ENCODE measurements at places on chromosomes 6 and 20.

- DNase-seq, result no peak
Observed at GRCh38 chr6:168226061-168226752, 93.4 kb downstream of the DACT2 start.

- DNase-seq, result no peak
Observed at GRCh38 chr20:36153736-36154699, 522 bp upstream of the EPB41L1 start.

DNA sequence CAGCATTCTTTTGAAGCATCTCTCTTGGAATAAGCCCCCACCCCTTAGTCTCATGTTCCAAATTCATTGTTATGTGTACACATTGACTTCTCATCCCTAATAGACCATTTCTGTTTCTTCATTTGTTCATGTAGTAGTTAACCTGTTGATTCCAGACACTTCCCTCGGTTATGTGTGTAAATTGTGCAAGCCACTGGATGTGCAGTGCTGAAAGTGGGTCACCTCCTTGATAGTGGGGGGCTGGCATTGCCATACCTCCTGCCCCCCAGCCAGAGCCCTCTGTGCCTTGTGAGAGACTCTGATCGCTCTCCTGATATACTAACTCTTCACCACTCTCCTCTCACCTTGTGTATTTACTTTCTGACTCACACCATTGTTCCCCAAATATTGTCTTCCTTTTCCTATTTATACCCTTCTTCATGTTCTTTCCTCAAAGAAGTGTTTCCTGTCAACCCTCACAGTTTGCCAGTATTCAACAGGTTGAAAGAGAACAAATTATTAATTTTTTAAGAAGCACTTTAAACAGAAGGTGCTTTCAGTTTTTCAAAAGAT is 59.0 kb downstream of the HIVEP1 start:
- no peak for DNase-seq

- no peak for DNase-seq
Observed at GRCh38 chr6:81769824-81770223, 17.3 kb upstream of the TENT5A start.

DNA sequence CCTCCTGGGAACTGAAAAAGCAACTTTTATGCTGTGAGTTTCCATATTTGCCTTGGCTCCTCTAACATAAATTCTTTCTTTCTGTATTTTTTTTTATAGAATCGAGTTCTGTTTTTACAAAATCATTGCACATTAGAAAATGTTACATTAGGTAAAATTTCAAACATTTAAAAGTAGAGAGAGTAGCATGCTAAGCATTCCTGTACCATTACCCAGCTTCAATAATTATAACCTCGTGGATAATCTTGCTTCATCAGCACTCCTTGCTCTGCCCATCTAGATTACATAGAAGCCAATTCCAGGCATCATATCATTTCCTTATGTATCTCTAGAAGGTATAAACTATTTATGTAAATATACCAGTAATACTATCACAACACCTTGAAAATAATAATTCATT is 15.4 kb upstream of the FBXO30 start:
- DNase-seq, result no peak

- no peak for DNase-seq
Observed at GRCh38 chr20:50223039-50224005, 32.7 kb downstream of the CEBPB start.

DNA sequence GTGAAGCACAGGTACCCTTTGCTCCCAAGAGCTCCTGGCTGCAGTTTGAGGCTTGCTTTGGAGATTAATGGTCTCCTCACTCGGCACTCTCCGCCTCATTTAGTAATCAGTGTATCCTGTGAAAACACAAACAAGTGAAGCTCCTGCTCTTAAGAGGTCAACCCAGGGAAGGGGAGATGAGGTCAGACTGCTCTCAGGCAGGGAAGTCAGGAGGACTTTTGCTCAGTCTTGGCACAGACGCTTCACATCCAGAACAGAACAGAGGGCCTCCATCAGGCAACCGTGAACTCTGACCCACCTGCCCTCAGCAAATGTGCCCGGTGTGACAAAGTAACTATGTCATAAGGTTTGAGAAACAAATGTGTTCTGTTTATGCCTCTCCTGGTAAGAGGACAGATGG is 428.8 kb upstream of the JARID2 start:
- no peak for DNase-seq

DNA sequence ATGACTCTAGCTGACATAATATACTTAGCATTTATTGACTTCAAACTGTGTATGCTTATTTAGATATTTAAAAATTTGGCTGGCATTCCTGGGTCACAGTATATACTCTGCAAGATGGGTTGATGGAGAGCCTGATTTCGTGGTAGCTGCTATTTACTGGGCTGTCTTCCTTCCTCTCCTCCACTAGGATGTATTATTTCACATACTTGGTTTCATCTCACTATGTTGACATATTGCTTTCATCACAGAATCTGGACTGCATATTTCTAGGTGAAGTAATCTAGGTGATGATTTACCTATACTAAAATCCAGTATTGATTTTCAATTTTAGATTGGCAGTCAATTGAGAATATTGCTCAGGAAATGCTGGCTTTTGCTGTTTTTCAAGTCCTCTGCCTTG is 15.7 kb downstream of the AFDN start:
- DNase-seq, result no peak

- DNase-seq, result no peak
Observed at GRCh38 chr6:148258868-148259267, 83.8 kb upstream of the SASH1 start.

- DNase-seq, result no peak
Observed at GRCh38 chr6:44094403-44095242, 32.6 kb downstream of the MRPL14 start.

- DNase-seq, result no peak
Observed at GRCh38 chr6:41171908-41172307, 9.0 kb upstream of the TREM2 start.

DNA sequence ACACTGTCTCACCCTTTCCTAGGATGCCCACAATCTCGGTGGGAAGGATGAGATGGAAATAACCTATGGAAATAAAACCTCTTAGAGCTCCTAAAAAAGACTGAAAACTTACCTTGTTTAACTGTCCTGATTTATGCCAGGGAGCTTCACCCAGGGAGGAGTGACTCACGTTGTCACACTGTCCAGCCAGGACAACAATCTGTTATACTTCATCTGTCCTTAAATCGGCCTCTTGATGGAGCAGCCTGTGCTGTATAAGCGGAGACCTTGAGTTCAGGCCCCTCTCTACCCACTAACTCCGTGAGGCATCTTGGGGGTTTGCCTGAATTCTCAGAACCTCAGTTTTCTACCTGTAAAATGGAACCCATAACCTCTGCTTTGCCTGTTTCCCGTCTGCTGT is 9.2 kb upstream of the KIAA1755 start:
- no peak for DNase-seq

GRCh38 chr6:99822741-99823512 is 171.1 kb downstream of the MCHR2 start:
- no peak for DNase-seq

GRCh38 chr6:37200085-37200484 is 30.1 kb downstream of the PIM1 start:
- no peak for DNase-seq

GRCh38 chr20:32140603-32141002 is 31.1 kb downstream of the TM9SF4 start:
- no peak for DNase-seq

GRCh38 chr6:14824060-14824459 is 421.8 kb upstream of the JARID2 start:
- no peak for DNase-seq

DNA sequence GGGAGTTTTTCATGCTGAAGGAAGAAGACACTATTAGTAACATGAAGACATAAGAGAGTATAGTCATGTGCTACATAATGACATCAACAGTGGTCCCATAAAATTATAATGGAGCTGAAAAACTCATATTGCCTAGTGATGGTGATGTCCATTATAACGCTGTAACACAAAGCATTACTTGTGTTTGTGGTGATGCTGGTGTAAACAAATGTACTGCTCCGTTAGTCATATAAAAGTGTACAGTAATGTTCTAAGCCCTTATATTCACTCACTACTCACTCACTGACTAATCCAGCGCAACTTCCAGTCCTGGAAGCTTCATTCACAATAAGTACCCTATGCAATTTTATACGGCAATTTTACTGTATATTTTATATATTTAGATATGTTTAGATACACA is 26.8 kb upstream of the ASF1A start:
- no peak for DNase-seq

DNA sequence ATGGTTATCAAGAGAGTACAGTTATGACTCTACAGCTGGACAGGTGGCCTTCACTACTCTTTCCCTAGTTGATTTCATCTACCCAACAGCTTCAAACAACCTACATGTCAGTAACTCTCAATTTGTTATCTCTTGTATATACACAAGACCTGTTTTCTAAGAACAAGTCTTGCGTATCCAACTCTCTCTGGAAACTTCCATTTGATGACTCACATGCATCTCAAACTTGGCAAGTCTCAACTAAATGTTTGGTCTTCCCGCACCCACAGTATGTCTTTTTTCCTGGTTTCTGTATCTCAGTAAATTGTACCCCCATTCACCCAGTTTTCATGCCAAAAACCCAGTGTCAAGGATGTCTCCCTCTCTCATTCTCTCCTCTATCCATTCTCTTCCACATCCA is 97.7 kb downstream of the BTBD9 start:
- DNase-seq, result no peak

DNA sequence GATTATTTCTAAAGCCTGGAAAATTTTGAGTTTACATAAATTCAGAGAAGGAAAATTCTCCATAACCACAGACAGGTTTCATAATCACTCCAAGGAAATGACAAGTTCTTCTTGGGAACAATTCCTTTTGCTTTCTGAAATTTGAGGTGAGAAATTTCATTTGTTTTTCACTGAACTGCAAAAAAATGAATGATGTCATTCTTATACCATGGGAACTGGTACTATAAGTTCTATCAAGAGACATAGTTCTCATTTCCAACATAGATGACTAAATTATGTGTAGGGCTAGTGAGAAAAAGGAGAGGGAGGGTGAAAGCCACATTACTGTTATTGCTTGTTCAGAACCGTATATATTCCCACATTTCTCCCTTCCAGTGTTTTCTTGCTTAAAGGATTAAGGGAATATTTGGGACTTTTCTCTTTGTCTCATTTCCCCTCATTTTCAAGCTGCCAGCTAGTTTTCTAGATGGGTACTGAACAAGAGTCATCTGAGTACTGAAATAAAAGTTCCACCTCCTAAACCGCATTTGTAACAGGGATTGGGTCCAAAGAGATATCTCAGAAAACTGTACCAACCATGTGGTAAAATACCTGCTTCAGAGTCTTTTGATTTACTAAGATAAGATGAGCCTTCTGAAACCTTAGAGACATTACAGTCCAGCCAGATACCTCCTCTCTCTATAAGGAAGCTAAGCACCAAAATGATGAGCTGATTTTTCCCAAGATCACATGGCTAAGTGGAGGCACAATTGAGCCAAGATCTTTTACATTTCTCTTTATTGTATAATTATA is 144.3 kb upstream of the PRDM1 start:
- DNase-seq, result no peak

- no peak for DNase-seq
Observed at GRCh38 chr6:105272786-105273185, 93.0 kb upstream of the POPDC3 start.

- no peak for DNase-seq
Observed at GRCh38 chr20:9574181-9574580, 59.8 kb downstream of the LAMP5 start.

- DNase-seq, result no peak
Observed at GRCh38 chr6:44800784-44801592, 413.5 kb downstream of the CDC5L start.

- DNase-seq, result no peak
Observed at GRCh38 chr6:39465539-39465938, 143.0 kb upstream of the KCNK16 start.

GRCh38 chr6:90290811-90291420 is 5.7 kb downstream of the BACH2 start:
- no peak for DNase-seq

GRCh38 chr6:28312939-28313338 is 23.0 kb downstream of the ZSCAN31 start:
- DNase-seq, result no peak

DNA sequence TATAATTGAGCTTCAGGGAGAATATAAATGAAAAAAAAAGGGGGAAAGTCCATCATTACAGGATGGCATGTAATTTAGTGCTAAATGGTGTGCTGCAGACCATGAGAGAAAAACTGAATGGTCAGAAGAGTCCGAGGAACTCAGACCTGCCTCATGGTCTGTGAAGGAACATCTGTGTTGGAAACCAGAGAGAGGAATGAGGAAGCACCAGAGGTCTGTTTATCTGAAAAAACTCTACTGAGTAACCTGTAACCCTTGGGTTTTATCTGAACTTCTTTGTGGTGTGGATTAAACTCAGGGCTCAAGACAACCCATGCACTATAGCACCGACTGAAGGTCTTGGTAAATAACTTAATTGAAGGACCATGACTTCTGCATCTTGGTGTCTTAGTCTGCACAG is 108.1 kb downstream of the RNF144B start:
- no peak for DNase-seq

GRCh38 chr6:105940990-105941389 is 145.1 kb upstream of the PRDM1 start:
- no peak for DNase-seq

DNA sequence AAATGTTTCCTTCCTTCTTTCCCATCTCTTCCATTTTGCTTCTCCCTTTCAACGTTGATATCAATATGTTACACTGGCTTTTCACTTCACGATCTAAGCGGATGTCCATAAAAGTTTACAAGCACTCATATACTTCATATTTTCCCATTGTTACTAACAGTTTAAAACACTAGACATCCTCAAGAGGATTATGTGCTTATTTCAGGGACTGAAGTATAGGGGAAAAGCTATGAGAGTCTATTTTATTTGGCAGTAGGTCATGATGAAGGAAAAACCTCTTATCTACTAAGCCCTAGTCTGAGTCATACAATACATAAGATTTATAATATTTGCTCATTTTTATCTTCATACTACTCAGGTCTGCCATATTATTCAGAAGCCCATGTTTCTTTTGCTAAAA is 20.6 kb upstream of the EPB41L2 start:
- no peak for DNase-seq

GRCh38 chr6:18347866-18348265 is 39.3 kb upstream of the RNF144B start:
- DNase-seq, result no peak

DNA sequence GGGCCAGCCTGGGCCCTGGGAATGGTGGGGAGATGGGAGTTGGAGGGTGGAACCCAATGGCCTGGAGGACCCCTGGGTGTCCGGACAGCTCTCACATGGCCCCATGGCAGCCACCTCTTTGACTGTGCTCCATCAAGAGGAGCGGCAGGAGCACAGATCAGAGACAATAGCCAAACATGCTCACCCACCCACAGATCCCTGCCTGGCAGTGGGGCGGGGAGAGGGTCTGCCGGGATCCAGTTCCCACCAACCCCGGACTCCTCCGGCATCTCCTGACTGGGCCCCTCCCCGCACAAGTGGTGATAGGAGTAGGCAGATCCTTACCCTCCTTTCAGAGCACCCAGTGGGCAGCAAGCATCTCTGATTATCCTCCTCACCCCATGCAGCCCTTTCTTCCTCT is 31.9 kb upstream of the MRPS18A start:
- DNase-seq, result no peak
